ENCODE measurements at places on chromosomes 12 and 14.
A peak's percentile ranks its signal among the peaks of the same experiment; 100 is the strongest.

- no peak for DNase-seq
Observed at GRCh38 chr14:102588821-102589220, 3.6 kb upstream of the RCOR1 start.

DNA sequence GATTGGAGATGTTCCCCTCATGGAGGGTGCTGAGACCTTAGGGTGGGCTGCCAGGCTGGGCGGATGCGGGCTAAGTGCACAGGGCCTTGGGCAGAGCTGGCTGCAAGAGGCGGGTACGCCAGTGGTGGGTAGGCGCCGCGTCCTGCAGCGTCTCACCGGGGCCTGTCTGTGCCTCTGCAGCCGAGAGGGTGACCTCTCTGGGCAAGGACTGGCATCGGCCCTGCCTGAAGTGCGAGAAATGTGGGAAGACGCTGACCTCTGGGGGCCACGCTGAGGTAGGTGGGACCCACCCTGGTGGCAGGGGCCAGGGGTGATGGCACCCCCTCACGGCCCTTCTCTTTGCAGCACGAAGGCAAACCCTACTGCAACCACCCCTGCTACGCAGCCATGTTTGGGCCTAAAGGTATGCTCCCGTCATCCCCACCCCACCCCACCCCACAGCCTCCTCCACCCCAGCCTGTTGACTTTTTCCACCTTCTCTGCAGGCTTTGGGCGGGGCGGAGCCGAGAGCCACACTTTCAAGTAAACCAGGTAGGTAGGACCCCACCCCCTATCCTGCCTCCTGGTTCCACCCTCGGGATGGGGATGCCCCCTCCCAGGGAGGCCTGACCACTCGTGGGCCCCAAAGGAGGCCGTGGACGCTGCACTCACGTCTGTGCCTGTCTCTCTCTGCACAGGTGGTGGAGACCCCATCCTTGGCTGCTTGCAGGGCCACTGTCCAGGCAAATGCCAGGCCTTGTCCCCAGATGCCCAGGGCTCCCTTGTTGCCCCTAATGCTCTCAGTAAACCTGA is 1.5 kb downstream of the CRIP1 start:
- no peak for DNase-seq

DNA sequence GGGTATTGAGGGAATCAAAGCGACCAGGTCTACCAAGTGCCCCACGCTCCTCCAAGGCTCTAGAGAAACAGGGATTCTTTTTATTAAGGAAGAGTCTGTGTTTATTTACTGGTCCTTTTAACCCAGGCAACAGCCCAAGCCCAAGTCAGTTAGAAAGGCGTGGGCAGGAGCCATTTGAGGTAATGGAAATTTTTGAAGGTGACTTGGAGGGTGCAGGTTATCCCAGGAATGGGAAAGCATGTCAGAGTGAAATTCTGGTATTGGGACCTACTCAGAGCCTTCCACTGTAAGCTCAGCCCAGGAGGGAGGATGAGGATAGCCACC is 2.9 kb downstream of the SLC6A12 start:
- DNase-seq: no peak

DNA sequence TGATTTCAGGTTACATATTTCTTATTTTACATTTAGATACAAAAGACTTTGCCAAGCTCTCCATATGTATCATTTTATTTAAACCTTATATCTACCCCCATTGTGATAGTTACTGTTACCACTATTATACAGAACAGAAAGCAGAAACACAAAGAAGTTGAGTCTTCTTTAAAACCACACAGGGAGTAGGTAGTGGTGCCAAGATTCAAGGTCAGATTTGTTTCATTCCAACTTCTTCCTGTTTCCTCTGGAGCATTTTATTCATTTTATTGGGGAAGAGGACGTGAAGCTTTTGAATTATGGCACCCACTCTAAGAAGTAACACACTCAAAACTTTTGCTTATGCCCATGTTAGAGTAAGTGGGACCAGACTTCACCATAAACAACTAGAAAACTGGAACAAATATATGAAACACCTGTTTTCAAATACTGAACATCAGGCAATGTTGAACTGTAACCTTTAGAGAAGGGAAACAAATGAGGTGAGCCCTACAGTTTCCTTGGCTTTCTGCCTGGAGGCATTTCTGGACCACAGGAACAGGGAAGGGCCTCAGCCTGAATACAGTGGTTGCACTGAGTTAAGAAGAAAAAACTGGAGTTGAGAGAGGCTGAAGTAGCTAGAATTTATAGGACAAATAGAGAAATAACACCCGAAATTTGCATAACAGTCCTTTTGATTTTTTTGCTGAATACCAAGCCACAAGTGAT is 160.4 kb upstream of the SSTR1 start:
- no peak for DNase-seq

DNA sequence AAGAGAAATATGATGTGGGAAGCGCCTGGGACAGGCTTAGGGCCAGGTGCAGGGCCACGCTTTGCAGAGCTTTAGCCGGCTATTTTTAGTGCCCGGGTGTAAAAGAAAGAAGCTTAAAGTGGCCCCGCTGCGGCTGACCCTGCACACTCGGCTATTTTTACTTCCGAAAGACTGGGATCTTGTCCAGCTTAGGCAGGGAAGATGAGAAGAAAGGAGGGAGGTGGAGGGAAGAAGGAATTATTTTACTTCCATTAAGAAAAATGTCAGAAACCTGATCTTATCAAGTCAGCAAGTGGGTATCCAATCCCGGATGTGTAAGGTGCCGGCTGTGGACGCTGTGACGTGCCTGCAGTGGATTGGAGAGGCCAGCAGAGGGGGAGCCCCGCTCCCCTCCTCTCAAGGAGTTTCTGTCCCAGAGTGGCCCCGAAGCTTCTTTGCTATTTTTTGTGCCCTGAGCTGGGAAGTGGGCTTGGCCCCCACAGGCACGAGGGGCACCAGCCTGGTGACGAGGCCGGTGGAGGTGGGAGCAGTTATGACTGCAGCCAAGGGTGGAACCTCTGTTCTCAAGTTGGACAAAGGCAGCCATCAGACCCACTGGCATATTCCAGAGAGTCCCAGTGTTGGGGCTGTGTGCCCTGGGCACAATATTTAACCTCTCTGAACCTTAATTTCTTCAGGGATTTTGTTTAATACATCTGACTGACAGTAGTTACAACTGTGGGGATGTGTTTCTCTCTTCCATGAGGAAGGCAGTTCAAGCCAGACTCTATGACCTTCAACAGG is 97.7 kb downstream of the ESRRB start:
- DNase-seq: no peak

DNA sequence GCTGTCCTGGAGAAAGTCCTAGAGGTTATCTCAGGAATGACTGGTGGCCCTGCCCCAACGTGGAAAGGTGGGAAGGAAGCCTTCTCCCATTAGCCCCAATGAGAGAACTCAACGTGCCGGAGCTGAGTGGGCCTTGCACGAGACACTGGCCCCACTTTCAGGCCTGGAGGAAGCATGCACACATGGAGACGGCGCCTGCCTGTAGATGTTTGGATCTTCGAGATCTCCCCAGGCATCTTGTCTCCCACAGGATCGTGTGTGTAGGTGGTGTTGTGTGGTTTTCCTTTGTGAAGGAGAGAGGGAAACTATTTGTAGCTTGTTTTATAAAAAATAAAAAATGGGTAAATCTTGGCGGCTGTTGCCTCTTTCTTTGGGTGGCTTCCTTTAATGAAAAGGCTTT is 152.8 kb downstream of the SMOC1 start:
- DNase-seq: no peak

- no peak for DNase-seq
Observed at GRCh38 chr14:105074601-105075053, 9.4 kb upstream of the GPR132 start.

DNA sequence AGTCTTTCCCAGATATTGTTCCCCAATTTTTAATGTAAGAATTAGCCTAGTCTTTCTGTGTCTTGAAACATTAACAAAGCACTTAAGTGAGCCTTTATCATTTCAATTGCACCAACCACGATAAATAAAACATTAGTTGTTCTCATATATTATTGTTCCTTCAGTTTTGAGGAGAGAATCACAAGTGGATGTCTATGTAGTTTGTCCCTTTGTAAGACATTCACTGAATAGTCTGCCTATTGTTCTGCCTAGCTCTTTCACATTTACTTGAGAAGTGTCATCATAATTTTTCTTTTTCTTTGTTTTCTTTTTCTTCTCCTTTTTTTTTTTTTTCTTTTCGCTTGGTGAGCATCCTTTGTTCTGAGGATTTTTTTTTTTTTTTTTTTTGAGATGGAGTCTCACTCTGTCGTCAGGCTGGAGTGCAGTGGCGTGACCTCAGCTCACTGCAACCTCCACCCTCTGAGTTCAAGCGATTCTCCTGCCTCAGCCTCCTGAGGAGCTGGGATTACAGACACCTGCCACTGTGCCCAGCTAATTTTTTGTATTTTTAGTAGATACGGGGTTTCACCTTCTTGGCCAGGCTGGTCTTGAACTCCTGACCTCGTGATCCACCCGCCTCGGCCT is 129.7 kb downstream of the SYT1 start:
- no peak for DNase-seq

DNA sequence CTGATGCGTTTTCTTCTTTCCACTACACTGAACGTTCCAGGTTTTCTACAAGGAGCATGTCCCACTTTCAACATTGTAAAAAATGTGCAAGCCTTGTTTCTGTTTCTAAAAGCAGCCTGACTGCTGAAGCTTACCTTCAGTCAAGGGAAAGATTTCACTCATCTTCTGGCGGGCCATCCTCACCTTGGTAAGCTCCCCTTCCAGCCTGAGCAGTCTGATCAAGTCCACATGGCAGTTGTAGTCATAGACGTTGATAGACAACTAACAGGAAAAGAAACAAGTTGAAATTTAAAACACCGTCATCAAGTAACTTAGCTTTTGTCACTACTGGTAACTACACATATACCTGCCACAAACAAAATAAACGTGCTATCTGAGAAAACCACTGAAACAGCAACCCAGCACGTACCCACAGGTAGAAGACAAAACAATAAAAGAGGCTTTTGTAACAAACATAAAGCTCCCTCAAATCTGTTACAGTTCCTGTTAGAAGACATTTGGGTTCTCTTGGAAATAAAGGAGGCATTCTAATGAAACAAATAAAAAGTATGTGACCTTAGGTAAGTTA is 11.9 kb downstream of the SART3 start:
- DNase-seq: peak; percentile 3

DNA sequence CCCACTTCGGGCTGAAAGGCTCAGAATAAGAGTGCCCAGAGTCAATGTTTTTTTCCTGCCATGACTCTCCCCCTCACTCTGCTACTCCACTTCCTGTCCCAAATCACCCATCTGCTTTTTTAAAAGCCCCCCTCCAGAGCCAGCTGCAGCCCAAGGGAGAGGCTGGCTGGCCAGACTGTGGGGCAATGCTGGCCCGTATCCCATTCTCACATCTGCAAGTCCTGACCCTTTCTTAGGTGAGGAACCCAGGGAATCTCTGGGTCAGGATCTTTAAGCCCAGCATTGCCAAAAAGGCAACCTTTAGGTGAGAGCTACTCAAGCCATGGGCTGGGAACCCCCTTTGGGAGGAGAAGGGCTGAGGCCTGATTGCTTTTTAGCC is 1.7 kb upstream of the ITGA5 start:
- no peak for DNase-seq

- no peak for DNase-seq
Observed at GRCh38 chr12:32574585-32574984, 104.5 kb upstream of the DNM1L start.

GRCh38 chr14:95814363-95815225 is 62.0 kb upstream of the TUNAR start:
- no peak for DNase-seq

DNA sequence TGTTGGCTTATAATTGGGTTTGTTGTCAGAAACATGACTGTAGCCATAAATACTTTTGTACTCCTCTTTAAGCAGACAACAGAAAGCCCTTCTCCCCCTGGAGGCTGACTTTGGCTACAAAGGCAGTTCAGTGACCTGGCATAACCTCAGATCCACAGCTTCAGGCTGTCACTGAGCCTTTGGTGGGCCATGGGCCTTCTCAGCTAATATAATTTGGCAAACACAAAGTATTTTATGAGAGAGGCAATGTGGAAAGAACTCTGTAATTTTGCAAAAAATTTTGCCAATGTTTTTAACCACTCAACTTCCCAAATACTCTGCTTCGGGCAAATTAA is 15.5 kb upstream of the MGP start:
- no peak for DNase-seq

DNA sequence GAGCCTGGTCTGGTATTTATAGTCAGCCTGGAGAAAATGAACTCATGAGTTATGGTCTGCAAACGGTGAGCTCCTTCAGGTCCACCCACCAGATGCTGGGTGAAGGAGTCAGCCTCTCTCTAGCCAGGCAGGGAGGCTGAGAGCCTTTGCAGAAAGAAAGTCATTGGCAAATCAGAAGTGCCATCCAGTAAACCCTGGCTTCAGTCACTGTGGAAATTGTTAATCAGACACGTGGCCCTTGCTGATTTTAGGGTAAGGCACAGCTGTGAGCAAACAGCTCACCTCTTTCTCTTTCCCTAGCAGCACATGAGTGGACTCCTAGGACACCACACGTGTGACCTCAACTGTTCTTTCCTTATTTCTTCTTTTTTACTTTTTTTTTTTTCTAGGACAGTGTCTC is 44.9 kb downstream of the CHST11 start:
- DNase-seq: no peak

DNA sequence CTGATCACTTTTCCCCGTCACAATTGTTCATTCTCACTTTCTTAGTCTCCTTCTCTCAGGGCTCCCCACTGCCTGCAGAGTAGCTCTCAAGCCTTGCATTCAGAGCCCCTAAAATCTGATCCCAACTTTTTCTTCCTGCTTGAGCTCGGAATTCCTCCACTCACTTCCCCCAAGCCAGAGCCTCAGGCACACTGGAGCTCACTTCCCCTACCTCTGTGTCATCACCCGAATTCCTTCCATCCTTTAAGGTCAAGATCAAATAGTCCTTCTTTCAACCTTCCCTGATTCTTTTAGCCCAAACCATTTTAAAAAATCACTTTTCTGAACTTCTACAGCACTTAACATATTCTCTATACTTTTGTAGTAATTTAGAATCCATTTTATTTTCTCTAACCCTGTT is 34.1 kb upstream of the ATP23 start:
- DNase-seq: no peak

DNA sequence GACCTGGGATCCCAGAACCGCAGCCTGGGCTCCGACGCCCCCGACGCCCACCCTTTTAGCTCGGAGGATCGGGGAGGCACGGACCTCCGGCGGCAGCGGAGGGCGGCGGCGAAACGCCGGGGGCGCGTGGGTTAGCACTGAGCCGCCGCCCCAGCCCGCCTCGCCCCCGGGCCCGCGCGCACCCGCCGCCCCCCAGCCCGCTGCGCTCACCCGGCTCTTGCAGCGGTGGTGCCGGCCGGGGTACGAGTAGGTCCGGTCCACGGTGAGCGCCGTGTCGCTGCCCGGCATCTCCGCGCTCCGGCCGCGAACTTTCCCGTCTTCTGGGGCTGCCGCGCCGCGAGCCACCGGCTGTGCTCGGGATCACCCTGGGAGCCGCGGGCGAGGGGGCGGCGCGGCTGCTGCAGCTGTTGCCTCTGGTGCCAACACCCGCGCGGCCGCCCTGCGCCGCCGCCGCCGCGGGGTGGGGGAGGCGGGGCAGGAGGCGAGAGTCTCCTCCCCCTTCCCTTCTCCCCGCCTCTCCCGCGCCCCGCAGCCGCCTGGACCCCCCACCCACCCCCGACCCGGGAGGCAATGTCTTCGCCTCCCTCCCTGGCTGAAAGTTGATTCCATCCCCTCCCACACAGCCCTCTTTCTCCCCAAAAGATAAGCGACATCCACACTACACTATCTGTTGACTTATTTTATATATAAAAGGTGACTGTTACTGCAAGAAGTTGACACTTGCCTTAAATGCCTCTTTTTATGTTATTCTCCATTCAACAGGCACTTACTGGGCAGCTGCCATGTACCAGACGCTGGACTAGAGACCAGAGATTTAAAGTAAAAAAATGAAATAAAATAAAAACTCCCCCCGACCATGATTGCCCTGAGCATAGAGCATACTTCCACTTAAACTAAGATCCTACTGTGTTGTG is at the start of gene TMCC3:
Gene TMCC3 (minus strand): TSS at position 415 of the 914 bp plus-strand sequence. CDS start 127 bp downstream, at position 288.
- DNase-seq: peak; percentile 42

GRCh38 chr12:55862286-55862685 is 19.6 kb upstream of the MMP19 start:
- no peak for DNase-seq
